CD4-positive, alpha-beta T cell treated with Interferon alpha-2 for 1 hour (primary cell): ENCODE measurements at places on chromosomes 16 and 17.
A peak's percentile ranks its signal among the peaks of the same experiment; 100 is the strongest.

DNA sequence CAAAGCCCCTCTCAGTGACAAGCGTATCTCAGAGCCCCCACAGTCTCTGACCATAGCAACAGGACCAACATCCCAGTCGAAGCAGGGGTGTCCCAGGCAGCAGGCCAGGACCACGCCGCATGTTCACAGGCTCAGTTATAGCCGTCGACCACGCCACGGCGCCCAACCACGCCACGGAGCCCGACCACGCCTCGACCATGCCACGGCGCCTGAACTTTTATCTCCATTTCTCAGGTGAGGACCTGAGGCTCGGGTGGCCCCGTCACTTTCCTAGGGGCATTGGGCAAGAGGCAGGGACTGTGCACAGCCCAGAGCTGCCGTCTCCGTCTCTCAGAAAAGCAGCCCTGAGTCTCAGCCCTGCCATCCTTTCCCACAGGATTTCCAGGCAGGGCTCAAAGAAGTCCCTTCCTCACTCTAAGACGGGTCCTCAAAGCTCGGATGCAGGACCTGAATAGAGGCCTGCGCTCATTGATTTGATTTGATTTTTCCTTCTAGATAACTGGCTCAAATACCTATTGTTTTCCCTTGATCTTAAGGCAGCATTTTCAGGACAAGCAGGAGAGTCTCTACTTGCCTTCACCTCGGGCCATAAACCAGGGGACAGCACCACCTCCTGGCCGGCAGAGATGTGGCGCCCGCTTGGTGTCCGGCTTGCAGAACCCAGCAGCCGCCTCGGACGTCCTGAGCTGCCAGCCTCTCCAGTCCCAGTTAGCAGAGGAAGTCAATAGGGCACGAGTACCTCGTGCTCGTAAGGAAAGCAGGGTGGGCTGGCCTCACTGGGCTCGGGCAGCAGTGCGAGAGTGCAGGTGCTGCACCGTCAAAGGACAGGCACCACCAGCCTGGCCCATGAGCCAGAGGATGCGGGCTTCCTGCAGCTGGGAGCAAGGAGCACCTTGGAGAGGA lies 38.8 kb downstream of the C16orf95 start:
- DNase-seq = no peak

- DNase-seq = peak; percentile 79
Observed at GRCh38 chr16:84084570-84085270, 32.0 kb downstream of the MBTPS1 start.

DNA sequence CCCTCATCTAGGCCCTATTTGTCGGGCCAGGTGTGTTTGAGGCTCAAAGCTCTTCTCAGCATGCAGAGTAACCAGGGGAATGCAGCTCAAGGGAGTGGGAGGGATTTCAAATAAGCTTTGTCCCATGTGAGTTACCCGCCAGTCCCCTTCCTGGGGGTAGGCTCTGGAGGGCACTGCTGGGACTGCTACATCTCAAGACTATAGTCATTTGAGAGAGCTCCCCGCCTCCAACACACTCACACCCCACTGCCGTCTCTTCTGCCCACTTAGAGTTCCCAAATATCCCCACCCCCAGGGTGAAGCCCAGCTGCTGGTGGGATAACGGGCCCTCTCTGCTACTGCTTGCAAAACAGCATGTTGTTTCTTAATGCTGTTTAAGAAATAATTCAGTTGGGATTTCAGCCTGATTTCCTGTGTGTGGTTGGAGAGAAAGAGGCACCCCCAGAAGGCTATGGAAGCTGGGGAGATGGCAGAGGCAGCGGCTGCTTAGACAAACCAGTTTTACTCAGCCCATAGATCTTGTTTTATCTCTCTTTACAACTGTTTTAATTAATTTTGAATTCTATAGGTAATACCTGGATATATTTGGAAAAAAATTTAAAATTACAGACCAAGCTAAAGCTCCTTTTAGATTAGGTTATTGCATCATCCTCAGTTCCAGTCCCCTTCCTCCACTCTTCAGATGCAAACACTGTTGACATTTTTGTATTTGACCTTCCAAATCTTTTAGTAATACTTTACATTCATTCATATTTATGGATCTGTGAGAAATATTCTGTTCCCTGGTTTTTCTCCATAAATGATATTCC lies 4.1 kb upstream of the MPO start:
- DNase-seq = no peak

- peak; percentile 16 for DNase-seq
Observed at GRCh38 chr17:8326511-8327302, 12.9 kb upstream of the ODF4 start.

DNA sequence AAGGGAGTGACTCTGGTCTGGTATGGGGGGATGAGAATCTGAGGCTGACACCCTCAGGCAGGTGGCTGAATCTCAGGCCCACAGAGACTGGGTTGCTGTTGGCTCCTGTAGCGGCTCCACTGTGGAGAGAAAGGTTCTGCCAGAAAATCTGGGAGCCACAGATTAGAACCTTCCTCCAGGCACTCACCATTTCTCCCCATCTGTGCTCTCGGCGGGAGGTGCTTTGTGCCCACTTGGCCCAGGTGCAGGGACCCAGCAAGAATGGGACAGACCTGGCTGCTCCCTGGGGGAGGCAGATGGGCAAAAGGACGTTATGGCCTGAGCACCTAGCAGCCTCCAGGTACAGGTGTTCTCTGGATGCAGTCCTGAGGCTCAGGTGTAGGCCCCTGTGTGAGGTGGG lies 20.1 kb downstream of the RAB11FIP3 start:
- DNase-seq = no peak

DNA sequence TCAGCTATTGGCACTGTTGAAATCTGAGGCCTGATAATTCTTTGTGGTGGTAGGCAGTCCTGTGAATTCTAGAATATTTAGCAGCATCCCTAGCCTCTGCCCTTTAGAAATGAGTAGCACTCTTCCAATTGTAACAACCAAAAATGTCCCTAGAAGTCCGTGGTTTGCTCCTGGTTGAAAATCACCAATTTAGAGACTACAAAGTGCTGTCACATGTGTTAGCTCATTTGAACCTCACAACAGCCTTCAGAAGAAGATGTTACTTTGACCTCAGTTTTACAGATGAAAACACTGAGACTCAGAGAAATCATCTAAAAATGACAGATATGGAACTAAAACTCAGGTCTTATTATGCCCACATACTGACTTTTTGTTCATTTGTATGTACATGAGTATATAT lies 103.2 kb downstream of the TANC2 start:
- DNase-seq = no peak

DNA sequence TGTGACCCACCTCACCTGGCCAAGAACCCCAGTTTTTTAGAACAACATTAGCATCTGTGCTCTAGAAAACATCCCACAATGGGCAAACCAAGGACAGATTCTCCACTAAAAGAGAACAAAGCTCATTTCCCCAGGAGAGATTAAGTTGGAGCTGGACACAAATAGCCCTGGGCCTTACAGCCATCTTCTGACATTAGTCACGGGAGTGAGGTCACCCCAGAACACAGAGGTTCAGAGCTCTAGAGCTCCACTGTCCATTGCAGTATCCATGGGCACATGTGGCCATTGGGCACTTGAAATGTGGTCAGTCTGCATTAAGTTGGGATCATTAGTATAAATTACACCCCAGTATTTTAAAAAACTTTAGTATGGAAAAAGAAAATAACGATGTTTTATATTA lies 47.6 kb upstream of the RBBP6 start:
- DNase-seq = no peak

- peak; percentile 69 for DNase-seq
Observed at GRCh38 chr16:15949210-15950160, at the start of gene ABCC1. Gene ABCC1, plus strand, starts transcription at chr16:15949616. Its CDS starts 136 bp downstream, at chr16:15949752.
